ENCODE measurements at places on chromosomes 4 and X. TPM values are rescaled to one million over a fixed set of nuclear protein-coding genes. Genes with fewer than 3 reads are reported as not detected.

GRCh38 chr4:36757580-36758311 is 476.3 kb downstream of the DTHD1 start:
- no peaks in the 10 kb centered on the region for H3K36me3 ChIP-seq
- DNase-seq, result no peak

GRCh38 chr4:27685091-27685490 is 824.5 kb downstream of the STIM2 start:
- DNase-seq, result no peak
- no peak overlapping the region for H3K27ac ChIP-seq
- no peaks in the 10 kb centered on the region for H3K27me3 ChIP-seq

The XG gene
- not detected for total RNA-seq

The F9 gene
- not detected for total RNA-seq

The DDX53 gene
- not detected for total RNA-seq

Measured in PC-3 (cell line).